ENCODE measurements at places on chromosomes 1 and 21. TPM values are rescaled to one million over a fixed set of nuclear protein-coding genes. Genes with fewer than 3 reads are reported as not detected.

TSPAN2 gene
- 2.0 TPM for total RNA-seq

NBPF4 gene
- 0.15 TPM for total RNA-seq

ICOSLG gene
- 1.6 TPM for total RNA-seq

NCF2 gene
- 3.6 TPM for total RNA-seq

MAP1LC3C gene
- not detected for total RNA-seq

TOMM40L gene
- 24.7 TPM for total RNA-seq

LCE2C gene
- not detected for total RNA-seq

STK40 gene
- total RNA-seq: 56.8 TPM

AIM2 gene
- total RNA-seq: 42.3 TPM

GALE gene
- total RNA-seq: 55.3 TPM

CD160 gene
- 24.6 TPM for total RNA-seq

LCE1B gene
- not detected for total RNA-seq

LCE1D gene
- total RNA-seq: not detected

BLZF1 gene
- 17.4 TPM for total RNA-seq

COL8A2 gene
- 0.18 TPM for total RNA-seq

DNA sequence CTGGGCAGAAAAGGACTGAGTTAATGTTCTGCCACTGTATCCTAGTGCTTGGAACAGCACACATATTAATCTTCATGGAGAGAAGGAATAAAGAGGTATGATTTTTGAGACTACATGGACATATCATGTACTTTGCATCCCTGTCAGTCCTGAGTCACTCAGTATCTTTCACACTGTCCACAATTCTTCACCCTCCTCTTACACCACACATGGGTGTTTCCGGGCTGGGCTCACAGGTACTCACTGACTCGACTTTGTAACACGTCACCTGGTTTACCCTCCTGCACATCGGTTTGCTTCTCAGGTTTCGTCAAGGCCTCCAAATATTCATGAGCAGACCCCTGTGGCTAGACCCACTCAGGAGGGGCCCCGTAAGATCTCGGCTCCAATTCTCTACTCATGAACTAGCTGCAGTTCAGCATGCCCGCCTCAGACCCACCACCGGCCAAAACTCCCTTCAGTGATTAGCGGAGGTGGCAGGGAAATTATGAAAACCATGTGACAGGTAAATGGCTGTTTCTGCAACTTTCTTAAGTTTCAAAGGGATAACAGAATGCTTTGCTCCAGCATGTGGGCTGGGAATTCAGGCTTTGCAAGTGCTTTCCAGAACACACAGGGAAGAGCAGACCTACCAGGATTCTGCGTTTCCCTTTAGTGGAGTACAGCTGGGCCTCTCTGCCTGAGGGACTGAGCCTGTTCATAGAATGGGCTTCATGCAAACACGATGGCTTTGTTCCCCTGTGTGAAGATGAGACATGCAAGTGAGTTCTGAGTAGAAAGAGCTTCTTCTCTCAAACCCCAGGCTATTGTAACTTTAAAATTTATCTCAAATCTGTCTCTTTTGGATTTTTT is 31.3 kb upstream of the TRABD2B start:
- no peaks in the 10 kb centered on the region for H3K36me3 ChIP-seq
- DNase-seq: no peak
- H3K27me3 ChIP-seq: no peaks in the 10 kb centered on the region
- no peak overlapping the region for H3K27ac ChIP-seq
- H3K4me1 ChIP-seq: no peaks in the 10 kb centered on the region
- no peak overlapping the region for H3K4me3 ChIP-seq

DNA sequence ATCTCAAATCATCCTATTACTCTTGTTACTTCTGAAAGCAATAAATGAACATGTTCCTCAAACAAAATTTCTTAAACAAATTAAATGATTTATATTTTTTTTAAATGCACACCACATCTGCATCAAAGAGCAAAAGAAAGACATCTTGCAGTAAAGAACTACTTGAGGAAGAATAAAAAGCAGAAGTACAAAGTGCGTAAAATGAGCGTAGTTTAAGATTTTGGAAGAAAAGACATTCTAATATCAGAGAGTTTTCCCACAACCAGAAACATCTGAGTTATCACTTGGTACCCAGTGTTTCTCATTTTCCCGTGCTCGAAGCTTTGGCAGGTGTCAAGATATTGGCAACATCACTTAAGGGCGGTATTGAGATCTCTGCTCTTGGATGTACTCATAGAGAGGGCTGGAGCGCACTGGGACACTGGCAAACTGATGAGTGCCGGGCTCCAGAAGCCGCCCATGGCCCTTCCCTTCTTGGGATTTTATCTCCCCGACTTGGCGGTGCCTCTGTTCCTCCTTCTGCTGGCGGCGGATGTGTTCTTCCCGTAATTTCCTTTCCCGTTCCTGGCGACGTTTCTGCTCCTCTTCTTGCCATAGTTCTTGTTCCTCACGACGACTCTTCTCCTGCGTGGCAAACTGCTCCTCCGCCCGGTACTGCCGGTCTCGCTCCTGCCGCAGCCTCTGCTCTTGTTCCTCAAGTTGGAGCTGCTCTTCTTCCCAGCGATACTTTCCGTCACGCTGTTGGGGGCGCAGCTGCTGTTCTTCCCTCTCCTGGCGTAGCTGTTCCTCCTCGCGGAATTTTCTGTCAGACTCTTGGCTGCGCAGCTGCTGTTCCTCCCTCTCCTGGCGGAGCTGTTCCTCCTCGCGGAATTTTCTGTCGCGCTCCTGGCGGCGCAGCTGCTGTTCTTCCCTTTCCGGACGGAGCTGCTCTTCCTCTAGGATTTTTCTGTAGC is 7.9 kb downstream of the TCHH start:
- peaks cover 15% of the 10 kb centered on the region for H3K4me1 ChIP-seq
- DNase-seq: no peak
- peaks cover 42% of the 10 kb centered on the region for H3K27me3 ChIP-seq
- no peak overlapping the region for H3K27ac ChIP-seq
- H3K36me3 ChIP-seq: no peaks in the 10 kb centered on the region

- no peak for DNase-seq
- no peak overlapping the region for H3K27ac ChIP-seq
- H3K27me3 ChIP-seq: no peaks in the 10 kb centered on the region
- H3K4me3 ChIP-seq: no peak overlapping the region
- no peaks in the 10 kb centered on the region for H3K36me3 ChIP-seq
Observed at GRCh38 chr1:8040586-8040985, 14.5 kb upstream of the ERRFI1 start.

DNA sequence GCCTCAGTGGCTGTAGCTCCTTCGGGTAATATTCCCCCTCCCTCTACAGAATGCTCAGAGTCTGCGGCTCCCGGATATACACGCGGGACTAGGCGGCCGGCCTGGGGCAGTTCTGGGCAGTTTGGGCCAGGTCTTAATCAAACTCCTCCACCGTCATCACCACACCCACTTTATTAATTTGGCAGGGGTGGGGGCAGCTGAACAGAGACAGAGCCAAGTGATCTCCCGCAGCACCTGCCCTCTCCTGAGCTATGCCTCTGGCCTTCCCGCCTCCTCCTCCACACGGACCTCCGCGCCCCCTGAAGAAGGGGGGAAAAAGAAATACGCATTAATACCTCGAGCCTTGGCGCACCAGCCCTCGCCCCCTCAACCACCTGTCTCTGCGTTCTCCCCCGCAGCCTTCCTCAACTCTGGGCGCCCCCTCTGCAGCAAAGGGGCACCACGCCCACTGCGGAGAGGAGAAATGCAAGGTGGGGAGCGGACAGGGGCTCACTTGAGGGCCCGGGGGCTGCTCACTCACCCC is 42.6 kb downstream of the CD34 start:
- H3K36me3 ChIP-seq: peaks cover 11% of the 10 kb centered on the region
- no peaks in the 10 kb centered on the region for H3K27me3 ChIP-seq
- peak; percentile 57 for DNase-seq
- peak overlapping the region; percentile 83 for H3K27ac ChIP-seq
- peaks cover 84% of the 10 kb centered on the region for H3K4me1 ChIP-seq
- H3K4me3 ChIP-seq: peak overlapping the region; percentile 71

- DNase-seq: no peak
- H3K27me3 ChIP-seq: peaks cover 8% of the 10 kb centered on the region
- H3K4me1 ChIP-seq: no peaks in the 10 kb centered on the region
- no peak overlapping the region for H3K27ac ChIP-seq
- no peak overlapping the region for H3K4me3 ChIP-seq
Observed at GRCh38 chr1:44485229-44485933, 80.3 kb downstream of the RNF220 start.

- H3K27me3 ChIP-seq: no peaks in the 10 kb centered on the region
- no peaks in the 10 kb centered on the region for H3K36me3 ChIP-seq
- no peak overlapping the region for H3K27ac ChIP-seq
- no peaks in the 10 kb centered on the region for H3K4me1 ChIP-seq
- H3K4me3 ChIP-seq: no peak overlapping the region
Observed at GRCh38 chr1:175803413-175803812, 60.0 kb upstream of the TNR start.

- H3K4me3 ChIP-seq: no peak overlapping the region
- H3K27ac ChIP-seq: no peak overlapping the region
- H3K36me3 ChIP-seq: no peaks in the 10 kb centered on the region
- no peak for DNase-seq
- no peaks in the 10 kb centered on the region for H3K27me3 ChIP-seq
Observed at GRCh38 chr1:19032413-19032695, 75.9 kb upstream of the IFFO2 start.

DNA sequence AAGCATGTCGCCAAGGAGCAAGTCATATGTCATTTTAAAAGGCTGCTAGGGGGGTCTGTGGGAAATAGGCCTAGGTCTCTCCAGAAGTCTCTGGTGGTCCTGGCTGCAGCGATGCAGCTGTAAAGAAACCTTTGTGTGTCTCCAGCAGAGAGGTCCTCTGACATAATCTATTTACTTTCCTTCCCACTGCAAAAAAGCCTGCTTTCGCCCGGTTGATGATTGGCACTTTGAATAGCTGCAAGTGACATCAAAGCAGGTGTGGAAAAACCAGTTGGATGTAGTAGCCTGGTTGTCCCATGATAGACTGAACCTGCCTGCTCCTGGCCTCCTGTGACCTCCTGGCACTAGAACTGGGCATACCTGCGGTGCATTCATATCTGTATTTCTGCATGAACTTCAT is 13.8 kb downstream of the RASSF5 start:
- no peaks in the 10 kb centered on the region for H3K36me3 ChIP-seq
- no peak for DNase-seq
- no peak overlapping the region for H3K4me3 ChIP-seq

DNA sequence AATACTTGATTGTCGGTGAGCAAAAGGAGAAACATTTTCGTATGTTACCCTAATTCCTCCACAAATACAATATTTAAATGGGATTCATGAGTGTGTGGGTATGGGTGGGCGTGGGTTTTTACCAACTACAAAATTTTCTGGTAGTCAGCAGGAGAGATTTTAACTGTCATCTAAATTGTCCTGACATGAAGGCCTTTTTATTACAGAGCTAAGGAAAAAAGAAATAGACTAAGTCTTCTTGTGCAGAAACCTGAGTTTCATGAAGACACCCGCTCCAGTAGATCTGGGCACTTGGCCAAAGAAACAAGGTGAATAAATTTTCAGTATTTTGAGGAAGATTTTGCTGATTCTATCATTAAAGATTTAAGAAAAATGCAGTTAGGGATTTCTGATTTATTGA is 752 bp downstream of the RGS18 start:
- no peak for DNase-seq
- no peak overlapping the region for H3K27ac ChIP-seq
- no peak overlapping the region for H3K4me3 ChIP-seq
- no peaks in the 10 kb centered on the region for H3K36me3 ChIP-seq
- H3K27me3 ChIP-seq: no peaks in the 10 kb centered on the region

DNA sequence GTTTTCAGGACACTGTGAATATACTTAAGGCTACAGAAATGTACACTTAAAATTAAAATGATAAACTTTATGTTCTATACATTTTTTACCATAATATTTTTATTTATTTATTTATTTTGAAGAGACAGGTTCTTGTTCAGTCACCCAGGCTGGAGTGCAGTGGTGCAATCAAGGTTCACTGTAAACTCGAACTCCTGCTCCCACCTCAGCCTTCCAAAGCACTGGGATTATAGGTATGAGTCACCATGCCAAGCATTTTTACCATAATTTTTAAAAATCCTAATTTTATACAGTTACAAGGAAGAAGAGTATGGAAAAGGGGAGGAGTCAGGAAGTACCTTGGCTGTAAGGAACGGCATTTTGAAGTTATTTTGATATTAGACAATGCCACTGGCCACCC is 23.6 kb upstream of the ANGPTL3 start:
- H3K4me1 ChIP-seq: no peaks in the 10 kb centered on the region
- H3K27me3 ChIP-seq: no peaks in the 10 kb centered on the region
- no peak for DNase-seq
- H3K4me3 ChIP-seq: no peak overlapping the region

DNA sequence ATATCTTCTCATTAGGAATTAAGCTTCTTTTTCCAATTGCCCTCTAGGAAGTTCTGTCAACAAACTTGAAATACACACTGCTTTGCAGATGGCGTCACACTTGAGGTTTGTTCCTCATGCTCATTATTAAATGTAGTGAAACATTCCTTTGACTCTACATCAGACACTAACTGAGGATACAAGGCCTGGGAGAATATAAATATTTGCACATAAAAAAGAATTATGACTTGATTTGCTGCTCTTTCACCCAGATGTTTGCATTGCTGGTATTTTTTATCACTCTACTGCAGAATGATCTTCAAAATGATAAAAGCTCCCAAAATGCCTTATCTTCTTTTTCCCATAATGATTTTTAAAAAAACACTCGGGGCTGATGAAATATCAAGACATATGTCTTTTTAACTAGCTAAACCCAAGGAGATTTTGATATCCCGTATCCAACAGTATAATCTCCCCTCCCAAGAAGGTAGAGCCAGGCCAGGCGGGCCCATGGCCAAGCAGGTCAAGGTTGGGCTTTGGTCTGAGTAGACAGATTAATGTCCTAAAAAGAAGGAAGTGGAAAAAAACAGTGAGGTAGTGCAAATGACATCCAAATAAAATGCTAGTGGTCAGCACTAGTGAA is 264.6 kb downstream of the HHIPL2 start:
- H3K27ac ChIP-seq: no peak overlapping the region
- no peak for DNase-seq
- H3K4me3 ChIP-seq: no peak overlapping the region
- H3K27me3 ChIP-seq: no peaks in the 10 kb centered on the region
- no peaks in the 10 kb centered on the region for H3K4me1 ChIP-seq

GRCh38 chr1:70376196-70376595 is 21.7 kb upstream of the ANKRD13C start:
- DNase-seq: no peak
- H3K4me1 ChIP-seq: no peaks in the 10 kb centered on the region
- H3K36me3 ChIP-seq: no peaks in the 10 kb centered on the region
- no peaks in the 10 kb centered on the region for H3K27me3 ChIP-seq
- no peak overlapping the region for H3K27ac ChIP-seq

DNA sequence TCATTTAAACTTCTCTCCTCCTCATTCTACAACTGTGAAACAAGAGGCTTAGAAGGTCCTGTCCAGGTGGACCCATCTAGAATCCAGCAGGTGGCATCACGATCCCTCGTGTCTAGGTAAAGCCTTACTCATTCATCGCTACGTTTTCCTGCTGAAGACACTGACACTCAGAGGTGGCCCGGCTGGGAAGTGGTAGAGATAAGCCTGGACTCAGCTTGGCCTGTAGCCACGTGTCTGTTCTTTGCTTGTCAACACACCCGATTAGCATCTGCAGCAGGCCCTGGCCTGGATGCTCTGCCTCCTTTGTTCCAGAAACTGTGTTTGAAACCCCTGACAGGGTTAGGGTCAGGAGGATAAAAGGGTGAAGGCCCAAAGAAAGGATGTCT is 43.4 kb downstream of the PARP1 start:
- no peak for DNase-seq
- peaks cover 77% of the 10 kb centered on the region for H3K36me3 ChIP-seq
- no peak overlapping the region for H3K27ac ChIP-seq
- no peak overlapping the region for H3K4me3 ChIP-seq
- H3K27me3 ChIP-seq: no peaks in the 10 kb centered on the region
